ENCODE measurements at places on chromosomes 6 and 20.
A peak's percentile ranks its signal among the peaks of the same experiment; 100 is the strongest.

DNA sequence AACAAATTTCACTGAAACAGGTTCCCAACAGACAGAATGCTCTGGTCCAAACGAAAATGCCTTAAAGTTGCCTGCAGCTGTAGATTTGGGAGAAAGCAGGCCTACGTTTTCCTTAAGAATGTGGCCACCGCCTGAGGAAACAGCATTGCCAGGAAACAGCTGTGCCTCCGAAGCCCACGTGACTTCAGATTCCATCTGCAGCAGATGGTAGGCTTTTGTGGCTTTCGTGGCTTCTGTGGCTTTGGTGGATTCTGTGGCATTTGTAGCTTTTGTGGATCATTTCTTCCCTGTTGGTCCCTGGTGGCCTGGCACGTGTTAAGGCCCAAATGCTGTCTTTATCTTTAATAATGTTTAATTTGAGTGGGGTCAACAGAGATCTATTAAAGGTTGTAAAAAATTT is 222.9 kb downstream of the TTLL2 start:
- no peak for DNase-seq

DNA sequence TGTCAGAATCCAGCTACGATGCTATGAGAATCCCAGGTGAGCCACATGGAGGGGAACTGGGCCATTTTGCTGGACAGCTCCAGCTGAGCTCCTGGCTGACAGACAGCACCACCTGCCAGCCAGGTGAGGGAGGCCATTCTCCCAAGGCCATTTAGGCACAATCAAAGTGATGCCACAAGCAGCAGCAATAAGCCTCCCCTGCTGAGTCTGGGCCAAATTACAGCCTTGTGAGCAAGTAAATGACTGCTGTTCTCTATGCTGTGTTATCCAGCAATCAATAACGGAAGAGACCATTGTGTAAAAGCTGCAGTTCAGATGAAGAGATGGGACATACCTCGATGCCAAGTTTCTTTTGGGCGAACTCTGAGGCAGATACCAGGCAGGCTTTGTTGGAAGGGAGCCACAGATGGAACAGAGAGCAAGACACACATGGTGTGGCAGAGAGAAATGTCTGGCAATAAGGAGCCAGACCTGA is 14.0 kb upstream of the SCGN start:
- DNase-seq, result no peak

DNA sequence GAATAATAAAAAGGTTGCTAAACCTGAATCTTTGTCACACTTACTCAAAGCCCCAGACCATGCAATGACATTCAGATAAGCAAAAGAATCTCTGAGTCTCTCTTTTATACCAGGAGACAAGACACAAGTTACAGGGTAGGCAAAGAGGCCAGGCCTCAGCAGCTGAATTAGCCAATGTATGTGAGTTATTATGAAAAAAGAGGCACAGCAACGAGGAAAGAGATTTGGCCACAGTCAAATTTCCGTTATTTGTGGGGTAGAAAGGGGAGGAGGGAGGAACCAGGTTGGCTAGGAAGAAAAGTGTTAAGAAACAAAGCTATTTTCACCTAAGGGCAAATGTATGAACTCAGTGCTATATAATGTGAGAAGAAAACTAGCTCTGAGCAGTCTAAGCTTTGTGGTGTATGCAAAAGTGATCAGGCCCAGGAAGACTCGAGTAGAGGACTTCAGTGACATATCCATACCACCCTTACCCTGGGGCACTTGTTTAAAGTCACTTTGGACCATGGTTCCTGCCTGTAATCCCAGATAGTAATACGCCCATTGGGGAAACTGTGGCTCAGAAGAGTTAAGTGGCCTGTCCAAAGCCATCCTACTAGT is 19.1 kb downstream of the IPCEF1 start:
- DNase-seq, result no peak

DNA sequence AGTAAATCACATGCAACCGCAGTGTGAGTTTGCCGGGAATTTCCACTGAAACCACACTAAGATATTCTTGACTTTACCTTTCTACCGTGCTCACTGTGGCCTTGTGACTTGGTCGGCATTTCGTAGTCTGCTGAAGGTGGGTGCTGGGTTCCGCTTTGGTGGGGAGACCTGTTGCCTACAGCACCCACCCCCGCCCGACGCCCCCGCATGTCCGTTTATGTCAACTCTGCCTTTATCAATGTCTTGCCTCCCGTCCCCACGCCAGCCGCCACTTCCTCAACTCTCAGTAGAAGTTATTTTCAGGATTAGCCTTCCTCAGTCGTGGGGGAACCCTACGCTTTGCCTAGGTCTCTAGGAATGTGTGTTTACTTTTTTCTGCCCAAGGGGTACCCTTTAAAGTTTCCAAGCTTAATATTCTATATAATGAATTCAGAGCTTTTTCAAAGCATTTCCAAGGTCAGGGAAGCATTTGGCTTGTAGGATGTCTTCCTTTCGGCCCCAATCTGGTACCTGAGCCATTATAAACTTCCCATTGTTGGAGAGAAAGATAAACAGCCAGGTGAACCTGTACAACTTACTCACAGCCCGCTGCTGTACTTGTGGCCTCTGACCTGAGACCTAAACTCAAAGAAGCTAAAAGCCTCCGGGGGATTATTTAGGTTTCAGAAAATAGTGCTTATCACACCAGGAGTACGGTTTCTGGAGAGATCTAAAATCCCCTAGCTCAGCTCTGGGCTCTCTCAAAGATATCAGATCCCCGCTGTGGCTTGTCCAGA is 54.2 kb downstream of the TBC1D7 start:
- DNase-seq, result no peak

DNA sequence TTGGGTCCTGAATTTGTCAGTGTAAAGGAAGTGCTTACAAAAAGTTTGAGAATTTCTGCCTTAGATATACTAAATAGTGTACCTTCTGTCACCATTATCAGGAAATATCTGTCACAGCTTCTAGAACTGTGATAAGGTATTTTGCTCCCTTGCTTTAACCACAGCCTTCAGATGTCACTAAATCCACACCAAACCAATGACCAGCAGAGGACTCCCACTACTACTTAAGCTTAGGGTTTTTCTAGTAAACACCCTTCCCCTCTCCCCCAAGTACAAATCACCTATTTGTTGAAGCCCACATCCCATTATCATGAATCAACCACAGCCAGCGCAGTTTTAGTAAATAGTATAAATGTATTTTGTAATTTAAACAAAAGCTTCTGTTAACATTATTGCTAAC is 8.6 kb upstream of the JPH2 start:
- no peak for DNase-seq

DNA sequence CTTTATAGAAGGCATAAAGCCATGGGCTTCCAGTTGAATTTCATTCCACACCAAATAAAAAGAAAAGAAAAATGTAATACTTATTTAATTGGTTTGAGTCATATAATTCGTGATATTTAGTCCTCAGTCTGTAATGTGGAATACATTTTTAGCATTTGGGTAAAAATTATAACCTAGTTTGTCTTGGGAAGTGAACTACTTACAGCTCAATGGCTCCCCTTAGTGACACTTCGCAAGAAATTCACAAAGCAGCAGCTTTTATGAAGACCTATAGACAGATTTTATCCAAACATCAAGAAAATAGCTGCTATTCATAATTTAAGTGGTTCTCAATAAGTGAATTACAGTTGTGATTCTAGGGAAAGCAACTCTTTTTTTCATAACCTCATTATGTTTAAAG is 72.1 kb downstream of the RSPO3 start:
- peak; percentile 63 for DNase-seq

DNA sequence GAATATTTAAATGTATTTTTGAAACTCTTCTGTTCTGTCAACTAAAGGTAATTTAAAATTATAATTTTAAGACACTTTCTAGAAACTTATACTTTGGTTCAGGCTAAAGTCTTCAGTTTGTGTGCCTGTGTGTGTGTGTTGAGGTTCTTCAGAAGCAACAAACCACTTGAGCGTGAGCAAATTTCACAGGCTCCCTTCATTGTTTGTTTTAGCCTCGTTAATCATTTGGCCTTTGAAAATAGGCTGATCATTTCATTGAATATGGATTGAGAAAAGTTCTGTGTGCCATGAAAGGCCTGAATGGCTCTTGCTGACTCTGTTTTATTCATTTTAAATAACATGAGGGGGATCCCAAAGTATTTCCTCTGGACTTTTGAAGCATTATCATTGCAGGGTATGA is 420.1 kb downstream of the CDKAL1 start:
- no peak for DNase-seq

All from ELR (cell line).